ENCODE measurements at places on chromosomes 7 and 10.

GRCh38 chr10:93406364-93407145, 75.6 kb downstream of the MYOF start:
- DNase-seq, result no peak

DNA sequence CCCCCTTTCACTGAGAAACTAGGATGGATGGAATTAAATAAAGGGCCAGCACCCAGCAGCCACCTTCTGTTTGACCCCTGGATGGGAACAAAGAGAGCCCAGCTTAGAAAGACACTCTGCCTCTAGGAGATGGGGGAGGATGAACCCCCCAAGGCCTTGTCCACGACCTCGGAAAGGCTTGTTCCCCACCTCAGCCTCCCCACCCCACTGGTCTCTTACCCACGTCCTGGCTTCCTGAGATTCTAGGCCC, 9.7 kb downstream of the ITPRIP start:
- DNase-seq, result no peak

- no peak for DNase-seq
These were observed 222.5 kb downstream of the AHR start for GRCh38 chr7:17520941-17521340.

DNA sequence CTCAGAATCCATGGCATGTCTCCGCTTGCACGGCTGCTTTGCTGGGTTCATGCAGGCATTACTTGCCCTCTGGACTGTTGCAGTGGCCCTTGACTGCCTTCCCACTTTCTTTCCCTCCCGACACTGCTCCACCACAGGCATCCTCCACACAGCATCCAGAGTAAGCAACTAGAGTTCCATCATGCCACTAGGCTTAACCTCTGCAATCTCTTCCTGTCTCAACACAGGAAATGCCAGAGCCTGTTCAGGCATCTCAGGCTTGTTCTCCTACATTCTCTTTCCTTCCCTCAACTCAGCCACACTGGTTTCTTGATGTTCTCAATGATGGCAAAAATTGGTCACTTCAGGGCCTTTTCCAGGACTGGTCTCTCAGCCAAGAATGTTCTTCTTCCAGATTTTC, 284.5 kb upstream of the KLF6 start:
- DNase-seq, result no peak

DNA sequence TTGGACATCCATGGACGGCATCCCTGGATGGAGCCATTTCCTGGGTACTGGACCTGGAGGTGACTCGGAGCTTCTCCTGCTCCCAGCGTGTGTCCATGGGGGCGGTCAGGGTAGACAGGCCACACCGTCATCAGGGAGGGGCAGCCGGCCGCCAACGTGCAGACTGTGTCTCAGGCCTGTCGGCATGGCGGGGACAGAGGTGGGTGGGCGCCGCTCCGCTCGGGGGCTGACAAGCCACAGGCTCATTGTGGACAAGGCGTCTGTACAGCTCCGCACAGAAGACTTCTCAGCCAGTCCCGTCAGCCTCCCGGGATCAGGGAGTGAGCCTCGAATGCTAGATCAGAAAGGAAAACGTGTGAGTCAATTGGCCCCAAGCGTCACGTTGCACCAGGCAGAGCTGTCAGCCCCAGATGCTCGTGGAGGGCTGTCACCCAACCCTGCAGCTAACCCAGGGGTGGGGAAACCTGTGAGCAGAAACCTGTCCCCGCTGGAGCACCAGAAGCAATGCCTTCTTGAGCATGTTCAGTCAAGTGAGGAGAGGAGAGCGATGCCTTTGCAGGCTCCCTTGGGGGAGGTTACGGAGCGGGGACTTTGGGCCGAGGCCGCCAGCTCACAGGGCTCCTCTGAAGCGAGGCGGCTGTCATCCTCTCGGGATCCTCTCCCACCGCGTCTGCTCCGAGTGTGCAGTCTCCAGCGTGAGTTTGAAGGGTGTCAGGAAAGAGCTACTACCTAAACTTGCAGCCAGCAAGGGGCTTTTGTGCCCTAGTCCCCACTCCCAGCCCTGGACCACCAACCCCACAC, 16.0 kb upstream of the DPYSL4 start:
- DNase-seq, result no peak

- DNase-seq, result no peak
These were observed 172.5 kb upstream of the INSYN2A start for GRCh38 chr10:127368929-127369328.

DNA sequence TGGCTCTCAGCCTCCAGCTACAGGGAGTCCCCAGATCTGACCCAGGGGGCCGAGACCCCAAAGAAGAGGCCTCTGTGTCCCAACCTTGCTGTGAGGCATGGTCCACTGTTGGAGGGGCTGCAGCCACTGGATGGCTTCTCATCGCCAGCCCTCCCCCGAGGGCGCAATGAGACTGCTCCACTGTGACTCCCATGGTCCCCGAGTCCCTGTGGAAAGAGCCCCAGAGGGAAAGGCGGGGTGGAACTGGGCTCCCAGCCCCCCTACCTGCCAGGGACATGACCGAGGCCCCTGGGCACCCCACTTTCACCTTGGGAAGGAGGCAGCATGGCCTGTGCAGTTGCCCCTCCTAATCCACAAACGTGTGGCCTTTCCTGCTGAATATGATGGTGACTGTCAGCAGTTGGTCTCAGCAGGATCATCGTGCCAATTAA, 33.5 kb upstream of the RET start:
- no peak for DNase-seq

DNA sequence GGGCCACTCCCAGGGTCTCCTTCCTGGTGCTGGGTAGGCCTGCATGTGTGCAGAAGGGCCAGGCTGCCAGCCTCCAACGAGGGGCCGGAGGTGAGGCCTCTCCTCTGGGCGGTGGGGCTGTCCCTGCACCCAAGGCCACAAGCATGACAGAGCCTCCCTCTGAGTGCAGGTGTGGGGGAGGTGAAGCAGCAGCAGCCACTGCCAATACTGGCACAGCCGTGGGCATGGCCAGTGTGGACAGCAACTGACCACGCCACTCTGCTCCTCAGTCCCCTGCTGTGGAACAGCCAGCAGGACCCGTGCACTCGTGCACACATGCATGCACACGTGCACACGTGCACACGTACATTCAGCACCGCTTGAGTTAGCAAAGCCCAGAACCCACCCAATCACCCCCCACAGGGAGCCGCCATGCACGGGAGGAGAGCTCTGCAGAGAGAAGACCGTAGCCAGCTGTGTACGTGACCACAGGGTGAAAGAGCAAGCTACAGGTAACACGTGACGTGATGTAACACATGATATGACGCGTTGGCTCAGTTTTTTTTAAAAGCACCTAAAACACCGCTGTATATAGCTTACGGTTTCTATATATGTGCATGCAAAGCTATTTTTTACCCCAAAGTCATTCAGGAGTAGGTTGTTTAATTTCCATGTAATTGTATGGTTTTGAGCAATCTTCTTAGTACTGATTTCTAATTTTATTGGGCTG, 23.1 kb downstream of the PAPOLB start:
- no peak for DNase-seq

- DNase-seq, result no peak
These were observed 4.1 kb downstream of the ZNF680 start for GRCh38 chr7:64558781-64559180.

All from LNCaP clone FGC (cell line).